ENCODE measurements at places on chromosomes 13 and 19. TPM values are rescaled to one million over a fixed set of nuclear protein-coding genes. Genes with fewer than 3 reads are reported as not detected.

IGFL2 gene
- not detected for total RNA-seq

DNA sequence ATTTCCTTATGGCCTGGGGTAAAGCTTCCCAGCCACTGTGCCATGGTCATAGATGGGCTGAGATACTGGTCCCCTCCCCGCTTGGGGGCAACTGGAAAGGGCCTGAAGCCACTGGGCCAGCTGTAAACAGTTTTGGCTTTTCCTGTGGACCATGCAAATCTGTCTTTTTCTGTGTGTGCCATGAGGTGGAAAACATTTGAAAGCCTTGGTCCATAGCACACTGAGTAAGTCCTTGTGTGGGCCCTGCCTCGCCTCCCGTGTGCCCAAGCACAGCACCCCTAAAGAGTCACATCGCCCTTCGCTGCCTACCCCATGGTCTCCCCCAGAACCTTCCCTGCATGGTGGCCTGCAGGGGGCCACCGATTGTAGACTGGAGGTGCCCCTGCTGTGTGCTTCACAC is 52.3 kb upstream of the GPR183 start:
- H3K36me3 ChIP-seq, result no peaks in the 10 kb centered on the region
- H3K4me1 ChIP-seq, result no peaks in the 10 kb centered on the region
- no peak for DNase-seq
- no peaks in the 10 kb centered on the region for H3K27me3 ChIP-seq

- H3K4me1 ChIP-seq, result no peaks in the 10 kb centered on the region
- no peak for DNase-seq
- H3K4me3 ChIP-seq, result no peak overlapping the region
- no peak overlapping the region for H3K27ac ChIP-seq
- no peaks in the 10 kb centered on the region for H3K36me3 ChIP-seq
- no peaks in the 10 kb centered on the region for H3K27me3 ChIP-seq
Measured at GRCh38 chr13:50410921-50411746, 395.9 kb downstream of the KCNRG start.

PCSK4 gene
- 2.7 TPM for total RNA-seq

ZNF793 gene
- total RNA-seq, result 1.5 TPM

DNA sequence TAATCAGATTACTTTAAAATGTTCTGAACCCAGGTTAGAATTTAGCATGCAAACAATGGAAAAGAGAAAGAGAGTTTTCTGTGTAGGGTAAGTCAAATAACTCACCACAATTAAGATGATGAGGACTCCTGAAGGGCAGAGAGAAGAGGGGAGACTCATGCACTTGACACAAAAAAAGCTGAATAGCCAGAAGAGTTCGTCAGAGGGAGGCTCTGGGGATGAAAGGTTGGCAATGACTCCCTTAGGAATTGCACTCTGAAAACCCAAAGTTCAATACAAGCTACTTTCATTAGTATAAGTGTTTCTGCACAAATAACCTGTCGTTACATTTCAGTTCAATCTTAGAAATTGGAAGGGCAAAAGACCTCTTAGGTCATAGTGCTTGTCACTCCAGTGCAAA is 434.4 kb upstream of the PCDH9 start:
- no peak overlapping the region for H3K27ac ChIP-seq
- H3K27me3 ChIP-seq, result no peaks in the 10 kb centered on the region
- H3K4me3 ChIP-seq, result no peak overlapping the region
- no peaks in the 10 kb centered on the region for H3K4me1 ChIP-seq
- no peaks in the 10 kb centered on the region for H3K36me3 ChIP-seq

CEACAM16 gene
- not detected for total RNA-seq

KANK2 gene
- 44.6 TPM for total RNA-seq

GRCh38 chr13:110304256-110304655 is 2.7 kb downstream of the COL4A1 start:
- no peaks in the 10 kb centered on the region for H3K27me3 ChIP-seq
- H3K4me3 ChIP-seq, result no peak overlapping the region
- no peaks in the 10 kb centered on the region for H3K36me3 ChIP-seq
- H3K27ac ChIP-seq, result no peak overlapping the region
- no peaks in the 10 kb centered on the region for H3K4me1 ChIP-seq

DNA sequence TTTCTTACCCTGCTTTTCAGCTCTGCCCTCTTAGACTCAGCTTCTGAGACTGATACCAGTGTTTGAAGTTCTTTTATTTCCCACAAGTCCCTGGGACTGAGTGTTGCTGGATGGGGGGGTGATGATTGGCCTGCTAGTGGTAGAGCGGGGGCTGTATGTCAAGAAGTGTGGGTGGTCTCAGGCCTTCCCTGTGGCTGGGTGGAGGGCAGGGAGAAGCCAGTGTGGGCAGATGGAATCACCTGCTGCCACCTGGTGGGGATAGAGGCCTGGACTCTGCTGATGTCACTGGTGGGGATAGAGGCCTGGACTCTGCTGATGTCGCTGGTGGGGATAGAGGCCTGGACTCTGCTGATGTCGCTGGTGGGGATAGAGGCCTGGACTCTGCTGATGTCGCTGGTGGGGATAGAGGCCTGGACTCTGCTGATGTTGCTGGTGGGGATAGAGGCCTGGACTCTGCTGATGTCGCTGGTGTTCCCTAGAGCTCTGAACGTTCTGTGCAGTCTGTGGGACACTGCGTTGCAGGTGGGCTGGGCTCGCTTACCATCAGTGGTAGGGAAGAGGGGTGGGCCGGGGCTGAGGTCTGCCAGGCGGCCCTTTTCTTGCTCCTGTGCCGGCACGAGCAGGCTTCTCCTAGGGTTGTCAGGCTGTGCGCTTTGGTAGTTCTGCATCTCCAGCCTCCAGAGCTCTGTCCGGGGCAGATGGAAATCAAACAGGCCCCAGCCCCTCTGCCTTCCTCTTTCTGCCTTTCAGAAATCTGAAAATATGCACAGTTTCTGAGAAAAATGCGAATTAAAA is 101.3 kb downstream of the ARHGEF7 start:
- H3K4me3 ChIP-seq, result no peak overlapping the region
- DNase-seq, result no peak
- H3K4me1 ChIP-seq, result no peaks in the 10 kb centered on the region
- H3K27me3 ChIP-seq, result no peaks in the 10 kb centered on the region

CEACAM6 gene
- total RNA-seq, result 8.8 TPM

DNA sequence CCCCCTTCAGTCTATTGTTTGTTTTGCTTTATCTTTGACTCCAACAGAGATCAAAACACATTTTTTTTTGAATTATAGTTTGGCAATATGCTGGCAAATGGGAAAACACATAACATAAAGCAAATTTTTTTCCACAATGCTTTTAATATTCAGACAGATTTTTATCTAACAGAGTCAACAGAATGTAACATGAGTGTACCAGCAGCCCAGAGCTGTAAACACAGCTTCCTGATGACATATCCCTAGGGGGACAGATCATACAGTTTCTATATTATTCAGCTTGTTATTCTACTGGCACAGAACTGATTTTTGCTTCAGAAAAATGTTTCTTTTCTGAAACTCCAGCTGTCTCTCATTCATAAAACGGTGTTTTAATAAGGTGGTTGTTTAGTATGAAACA is 168.8 kb downstream of the OLFM4 start:
- H3K27me3 ChIP-seq, result no peaks in the 10 kb centered on the region
- no peak overlapping the region for H3K4me3 ChIP-seq
- no peaks in the 10 kb centered on the region for H3K4me1 ChIP-seq
- no peak overlapping the region for H3K27ac ChIP-seq
- H3K36me3 ChIP-seq, result no peaks in the 10 kb centered on the region
- no peak for DNase-seq

GRCh38 chr19:47107202-47107952 is 6.2 kb downstream of the ZC3H4 start:
- H3K36me3 ChIP-seq, result no peaks in the 10 kb centered on the region
- H3K27me3 ChIP-seq, result no peaks in the 10 kb centered on the region
- H3K4me3 ChIP-seq, result no peak overlapping the region
- H3K4me1 ChIP-seq, result peaks cover 14% of the 10 kb centered on the region
- H3K27ac ChIP-seq, result peak overlapping the region; percentile 100
- peak; percentile 49 for DNase-seq

DNA sequence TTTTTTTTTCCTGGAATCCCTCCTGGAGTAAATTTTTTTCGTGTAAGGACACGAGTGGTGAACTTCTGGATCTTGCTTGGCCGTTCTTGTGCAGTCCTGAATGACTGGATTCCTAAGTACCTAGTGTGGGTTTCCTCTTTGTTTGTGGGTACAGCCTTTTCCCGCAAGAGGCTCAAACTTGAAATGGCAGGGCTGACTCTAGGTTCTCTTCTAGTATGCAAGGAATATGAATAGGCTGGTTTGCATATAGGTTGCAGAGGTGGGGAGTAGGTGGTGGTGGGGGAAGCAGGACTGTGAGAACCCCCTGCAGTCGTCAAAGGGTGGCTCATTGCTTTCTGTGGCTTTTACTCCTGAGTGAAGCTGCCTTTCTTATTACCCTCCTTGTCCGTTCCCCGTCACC is 13.6 kb downstream of the UBAC2 start:
- no peaks in the 10 kb centered on the region for H3K36me3 ChIP-seq
- no peak for DNase-seq
- H3K4me3 ChIP-seq, result no peak overlapping the region
- H3K27ac ChIP-seq, result no peak overlapping the region

DNA sequence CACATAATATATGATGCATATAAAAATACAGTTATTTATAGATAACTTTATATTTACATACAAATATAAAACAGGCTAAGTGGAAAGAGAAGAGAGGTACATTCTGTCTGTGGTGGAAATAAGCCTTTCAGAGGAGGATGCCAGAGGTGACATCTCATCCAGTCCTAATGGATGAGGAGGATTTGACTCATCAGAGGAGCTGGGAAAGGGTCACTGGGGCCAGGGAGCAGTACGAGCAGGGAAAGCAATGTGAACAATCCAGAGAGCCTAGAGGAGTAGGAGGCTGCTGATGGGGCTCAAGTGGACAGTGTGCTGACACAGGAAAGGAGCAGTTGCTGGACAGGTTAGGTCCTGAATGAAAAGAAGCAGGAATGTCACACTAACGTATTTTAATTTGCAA is 18.6 kb downstream of the NALCN start:
- no peaks in the 10 kb centered on the region for H3K27me3 ChIP-seq
- H3K4me3 ChIP-seq, result no peak overlapping the region
- DNase-seq, result no peak

DNA sequence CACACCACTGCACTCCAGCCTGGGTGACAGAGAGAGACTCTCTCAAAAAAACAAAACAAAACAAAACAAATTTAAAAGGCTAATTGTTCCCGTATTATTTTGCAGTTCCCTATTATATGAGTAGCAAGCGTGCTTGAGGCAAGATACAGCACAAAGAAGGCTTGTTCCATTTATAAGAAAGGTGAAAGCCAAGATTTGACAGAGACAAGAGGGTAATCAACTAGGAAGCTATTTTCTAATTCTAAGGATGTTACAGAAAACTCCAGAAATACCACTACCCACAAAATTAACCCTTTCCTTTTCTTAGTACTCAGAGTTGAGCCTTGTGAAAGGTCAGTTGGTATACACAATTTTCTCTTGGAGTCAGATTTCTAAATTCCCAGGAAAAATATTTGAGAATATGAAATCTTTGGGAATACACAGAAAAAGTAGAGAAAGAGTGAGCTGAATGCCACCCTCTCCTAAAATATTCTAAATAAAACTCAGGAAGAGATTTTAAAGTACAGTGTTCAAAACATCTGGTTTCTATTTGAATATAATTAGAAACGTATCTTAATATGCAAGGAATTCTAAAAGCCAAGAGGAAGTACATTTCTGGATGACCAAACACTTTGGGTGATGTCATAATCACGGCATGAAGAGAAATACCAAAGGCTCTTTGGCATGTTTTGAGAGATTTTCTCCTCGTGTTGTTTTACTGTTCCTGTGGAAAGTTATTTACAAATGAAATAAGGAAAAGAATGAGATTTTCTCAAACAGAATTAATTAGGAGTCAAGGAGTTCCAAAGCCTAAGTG is 63.0 kb upstream of the FLT1 start:
- H3K27me3 ChIP-seq, result no peaks in the 10 kb centered on the region
- H3K4me3 ChIP-seq, result no peak overlapping the region
- DNase-seq, result no peak
- no peak overlapping the region for H3K27ac ChIP-seq

RXFP2 gene
- not detected for total RNA-seq

DENND1C gene
- 1.3 TPM for total RNA-seq

GRCh38 chr13:97659602-97660001 is 225.6 kb downstream of the RAP2A start:
- no peaks in the 10 kb centered on the region for H3K27me3 ChIP-seq
- H3K27ac ChIP-seq, result no peak overlapping the region
- no peaks in the 10 kb centered on the region for H3K36me3 ChIP-seq
- DNase-seq, result no peak

GRCh38 chr19:32082028-32082427 is 263.4 kb upstream of the ZNF507 start:
- DNase-seq, result no peak
- no peaks in the 10 kb centered on the region for H3K36me3 ChIP-seq
- H3K27me3 ChIP-seq, result no peaks in the 10 kb centered on the region

WTIP gene
- 11.3 TPM for total RNA-seq

- H3K27ac ChIP-seq, result peak overlapping the region; percentile 15
- H3K36me3 ChIP-seq, result peaks cover 2% of the 10 kb centered on the region
- no peak for DNase-seq
- H3K4me3 ChIP-seq, result no peak overlapping the region
- peaks cover 9% of the 10 kb centered on the region for H3K27me3 ChIP-seq
Measured at GRCh38 chr13:41696163-41697003, 239.0 kb downstream of the RGCC start.

GRCh38 chr19:1457031-1457739 is 7.3 kb downstream of the APC2 start:
- H3K4me1 ChIP-seq, result peaks cover 9% of the 10 kb centered on the region
- peak; percentile 67 for DNase-seq
- H3K36me3 ChIP-seq, result no peaks in the 10 kb centered on the region

GRCh38 chr13:30165796-30166195 is 141.6 kb downstream of the KATNAL1 start:
- no peaks in the 10 kb centered on the region for H3K27me3 ChIP-seq
- H3K36me3 ChIP-seq, result no peaks in the 10 kb centered on the region
- no peak overlapping the region for H3K4me3 ChIP-seq
- DNase-seq, result no peak
- no peaks in the 10 kb centered on the region for H3K4me1 ChIP-seq
- H3K27ac ChIP-seq, result no peak overlapping the region

SPIB gene
- total RNA-seq, result 0.09 TPM

DNA sequence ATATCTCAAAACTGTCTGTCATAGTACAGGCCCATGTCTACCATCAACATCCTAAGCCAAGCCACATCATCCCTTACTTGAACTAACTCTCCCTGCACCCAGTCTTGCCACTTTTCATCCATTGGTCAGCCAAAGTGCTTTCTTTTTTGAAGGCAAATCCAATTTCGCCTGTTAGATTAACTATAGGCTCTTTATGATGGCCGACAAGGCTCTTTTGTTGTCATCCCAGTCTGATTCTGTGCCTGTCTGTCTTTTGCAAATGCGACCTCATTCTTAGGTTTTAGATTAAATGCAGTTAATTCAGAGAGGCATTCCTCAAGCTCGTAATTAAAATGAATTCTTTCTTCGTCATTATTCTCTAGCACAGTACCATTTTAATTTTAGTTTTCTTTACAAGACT is 148.3 kb downstream of the HS6ST3 start:
- H3K27ac ChIP-seq, result no peak overlapping the region
- H3K36me3 ChIP-seq, result no peaks in the 10 kb centered on the region
- no peaks in the 10 kb centered on the region for H3K27me3 ChIP-seq
- DNase-seq, result no peak
- H3K4me1 ChIP-seq, result no peaks in the 10 kb centered on the region
- H3K4me3 ChIP-seq, result no peak overlapping the region

ZNF154 gene
- 4.6 TPM for total RNA-seq

- no peaks in the 10 kb centered on the region for H3K27me3 ChIP-seq
- H3K27ac ChIP-seq, result no peak overlapping the region
- H3K4me3 ChIP-seq, result no peak overlapping the region
Measured at GRCh38 chr13:22276616-22277015, 605.7 kb downstream of the FGF9 start.

GRCh38 chr19:6551607-6552450 is 21.0 kb downstream of the TNFSF9 start:
- no peak for DNase-seq
- no peak overlapping the region for H3K27ac ChIP-seq
- H3K4me3 ChIP-seq, result no peak overlapping the region
- no peaks in the 10 kb centered on the region for H3K4me1 ChIP-seq

OR10H1 gene
- not detected for total RNA-seq

Measured in pancreas (tissue), 10 donors.